Spleen (tissue), 13 donors: ENCODE measurements at places on chromosomes 4 and X. TPM values are rescaled to one million over a fixed set of nuclear protein-coding genes. Genes with fewer than 3 reads are reported as not detected.

The PLS3 gene
- polyA plus RNA-seq: 23.7 TPM

The IL1RAPL1 gene
- not detected for polyA plus RNA-seq

- no peak overlapping the region for H3K4me3 ChIP-seq
- H3K36me3 ChIP-seq: no peaks in the 10 kb centered on the region
- H3K27me3 ChIP-seq: no peaks in the 10 kb centered on the region
These were observed 1190.2 kb upstream of the AGA start for GRCh38 chr4:178632415-178632814.

GRCh38 chr4:153684971-153685371 is 891 bp downstream of the TLR2 start:
- peak overlapping the region; percentile 95 for H3K27ac ChIP-seq
- no peaks in the 10 kb centered on the region for H3K36me3 ChIP-seq
- H3K27me3 ChIP-seq: peaks cover 15% of the 10 kb centered on the region
- no peak for DNase-seq
- H3K4me1 ChIP-seq: peaks cover 29% of the 10 kb centered on the region
- peak overlapping the region; percentile 71 for H3K4me3 ChIP-seq

DNA sequence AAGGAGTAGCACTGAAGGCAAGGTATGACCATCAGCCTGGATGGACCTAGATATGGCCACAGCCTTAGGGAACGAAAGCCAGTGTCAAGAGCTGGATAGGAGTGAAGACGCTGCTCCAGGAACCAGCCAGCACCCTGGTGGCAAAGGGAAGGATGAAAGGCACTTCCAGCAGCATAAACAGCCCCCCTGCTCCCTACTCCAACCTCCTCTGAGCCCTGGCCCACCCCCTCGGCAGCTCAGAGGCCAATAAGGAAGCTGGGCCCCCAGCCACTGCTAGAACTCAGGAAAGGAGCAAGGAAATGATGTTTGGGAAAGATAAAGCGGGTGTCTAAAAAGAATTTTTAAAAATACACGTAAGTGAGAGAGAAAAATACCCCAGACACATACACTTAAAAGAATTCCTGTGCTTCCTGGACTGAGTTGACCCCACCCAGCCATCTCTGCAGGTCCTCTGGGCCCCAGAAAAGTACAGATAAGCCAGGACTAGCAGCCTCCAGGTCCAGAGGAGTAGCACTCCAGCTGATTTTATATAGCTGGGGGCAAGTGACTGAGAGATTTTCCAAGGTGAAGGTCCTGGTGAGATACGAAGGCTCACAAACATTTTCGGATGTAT is 170.4 kb downstream of the SHROOM4 start:
- no peaks in the 10 kb centered on the region for H3K36me3 ChIP-seq
- DNase-seq: no peak
- no peak overlapping the region for H3K4me3 ChIP-seq
- no peaks in the 10 kb centered on the region for H3K27me3 ChIP-seq
- no peaks in the 10 kb centered on the region for H3K4me1 ChIP-seq
- H3K27ac ChIP-seq: no peak overlapping the region

DNA sequence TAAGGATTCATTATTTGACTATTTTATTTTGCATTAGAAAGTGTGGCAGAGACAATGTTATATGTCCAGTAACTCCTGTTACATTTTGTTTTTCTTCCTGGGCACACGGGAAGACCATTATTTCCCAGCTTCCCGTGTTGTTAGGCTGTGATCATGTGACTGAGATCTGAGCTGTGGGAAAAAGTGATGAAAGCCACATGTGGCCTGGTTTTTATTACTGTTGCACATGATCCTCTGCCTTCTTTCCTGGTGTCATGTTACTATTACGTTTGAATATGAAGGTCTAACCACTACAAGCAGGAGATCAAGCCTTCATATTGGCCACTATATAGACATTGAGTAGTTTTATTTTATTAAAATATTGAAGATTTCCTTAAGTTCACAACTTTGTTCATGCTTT is 28.2 kb upstream of the MID1 start:
- H3K36me3 ChIP-seq: no peaks in the 10 kb centered on the region
- H3K4me3 ChIP-seq: no peak overlapping the region
- H3K4me1 ChIP-seq: no peaks in the 10 kb centered on the region
- no peak overlapping the region for H3K27ac ChIP-seq
- no peaks in the 10 kb centered on the region for H3K27me3 ChIP-seq

The NPY2R gene
- polyA plus RNA-seq: 0.02 TPM

- no peaks in the 10 kb centered on the region for H3K27me3 ChIP-seq
- H3K27ac ChIP-seq: no peak overlapping the region
- H3K4me1 ChIP-seq: no peaks in the 10 kb centered on the region
- peak; percentile 78 for DNase-seq
These were observed 193.0 kb downstream of the GPC3 start for GRCh38 chrX:133792198-133792953.

The ZAR1 gene
- not detected for polyA plus RNA-seq

The CT45A3 gene
- polyA plus RNA-seq: not detected

GRCh38 chrX:20906571-20906970 is 467.6 kb upstream of the CNKSR2 start:
- H3K4me3 ChIP-seq: no peak overlapping the region
- no peaks in the 10 kb centered on the region for H3K4me1 ChIP-seq
- no peaks in the 10 kb centered on the region for H3K36me3 ChIP-seq

The ASB9 gene
- 16.6 TPM for polyA plus RNA-seq

The EDA2R gene
- polyA plus RNA-seq: 0.29 TPM

DNA sequence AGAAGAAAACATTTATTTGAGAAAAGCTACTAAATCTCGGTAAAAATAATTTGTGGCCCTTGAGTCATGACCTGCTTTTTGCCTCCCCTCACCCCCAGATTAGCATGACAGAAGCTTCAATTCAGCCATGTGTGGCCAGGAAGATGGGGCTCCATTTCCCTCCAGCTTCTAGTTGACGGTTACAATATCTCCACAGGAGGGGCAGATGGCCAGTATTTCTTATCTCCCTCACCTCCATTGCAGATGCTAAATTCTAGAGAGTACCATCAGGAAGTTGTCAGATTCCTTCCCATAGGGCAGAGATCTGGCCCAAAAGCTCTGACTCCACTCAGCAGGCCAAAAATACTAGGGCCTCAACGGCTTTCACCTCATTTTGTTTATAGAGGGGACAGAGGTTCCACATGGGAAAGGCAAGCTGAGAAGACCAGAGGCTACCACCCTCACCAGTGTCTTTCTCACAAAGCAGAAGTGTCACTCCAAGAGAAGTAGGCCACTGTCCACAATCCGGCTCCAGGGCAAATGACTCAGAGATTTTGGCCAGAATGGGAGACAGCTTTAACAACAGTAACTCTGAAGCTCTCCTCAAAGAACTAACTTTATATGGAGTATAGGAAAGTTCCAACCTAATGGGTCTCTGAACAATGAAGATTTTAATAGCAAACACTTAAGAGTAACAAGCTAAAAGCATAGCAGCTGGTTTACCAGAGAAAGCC is 108.3 kb downstream of the TBC1D19 start:
- H3K4me1 ChIP-seq: no peaks in the 10 kb centered on the region
- no peaks in the 10 kb centered on the region for H3K27me3 ChIP-seq
- H3K4me3 ChIP-seq: no peak overlapping the region
- H3K36me3 ChIP-seq: no peaks in the 10 kb centered on the region

GRCh38 chr4:24472514-24473308 is 111.6 kb downstream of the DHX15 start:
- DNase-seq: peak; percentile 86
- H3K27me3 ChIP-seq: peaks cover 53% of the 10 kb centered on the region
- H3K4me1 ChIP-seq: peaks cover 19% of the 10 kb centered on the region

The ACE2 gene
- polyA plus RNA-seq: 0.03 TPM

DNA sequence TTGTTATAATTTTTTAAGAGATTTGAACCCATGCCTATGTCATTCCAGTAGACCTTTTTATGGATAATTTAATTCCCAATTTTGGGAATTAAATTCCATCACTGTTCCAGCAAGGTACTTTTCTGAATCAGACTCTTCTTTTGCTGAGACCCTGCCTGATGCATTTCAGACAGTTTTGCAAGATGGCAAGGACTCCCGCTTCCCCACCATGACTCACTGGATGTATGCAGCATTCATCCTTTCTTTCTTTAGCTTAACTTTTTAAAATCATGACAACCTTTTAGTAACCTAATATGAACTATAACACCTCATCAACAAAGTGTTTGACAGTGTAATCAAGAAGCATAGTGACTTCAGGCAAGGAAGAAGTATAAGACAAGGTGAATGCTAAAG is 178.1 kb upstream of the LEF1 start:
- no peaks in the 10 kb centered on the region for H3K27me3 ChIP-seq
- no peak for DNase-seq
- no peak overlapping the region for H3K4me3 ChIP-seq
- no peaks in the 10 kb centered on the region for H3K4me1 ChIP-seq
- no peaks in the 10 kb centered on the region for H3K36me3 ChIP-seq
- H3K27ac ChIP-seq: no peak overlapping the region

DNA sequence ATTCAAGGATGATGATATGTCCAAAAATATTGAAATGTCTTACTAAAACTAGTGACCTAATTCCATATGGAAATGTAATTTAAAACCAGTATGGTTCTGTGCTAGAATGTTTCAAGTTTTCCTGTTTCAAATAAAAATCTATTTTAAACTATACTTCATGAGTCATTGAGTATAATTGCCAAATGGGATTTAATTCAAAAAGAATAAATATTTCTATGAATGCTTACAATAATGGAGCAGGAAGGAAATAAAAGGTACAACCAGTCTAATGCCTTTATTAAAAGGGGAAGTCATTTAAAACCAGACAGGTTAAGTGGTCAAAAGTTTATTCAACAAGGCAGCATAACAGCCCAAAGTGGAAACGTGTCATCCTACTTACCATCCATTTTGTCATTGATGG is 2347.1 kb downstream of the PCDH7 start:
- no peak overlapping the region for H3K27ac ChIP-seq
- no peaks in the 10 kb centered on the region for H3K36me3 ChIP-seq
- no peak for DNase-seq
- no peak overlapping the region for H3K4me3 ChIP-seq
- H3K27me3 ChIP-seq: no peaks in the 10 kb centered on the region
- H3K4me1 ChIP-seq: no peaks in the 10 kb centered on the region

DNA sequence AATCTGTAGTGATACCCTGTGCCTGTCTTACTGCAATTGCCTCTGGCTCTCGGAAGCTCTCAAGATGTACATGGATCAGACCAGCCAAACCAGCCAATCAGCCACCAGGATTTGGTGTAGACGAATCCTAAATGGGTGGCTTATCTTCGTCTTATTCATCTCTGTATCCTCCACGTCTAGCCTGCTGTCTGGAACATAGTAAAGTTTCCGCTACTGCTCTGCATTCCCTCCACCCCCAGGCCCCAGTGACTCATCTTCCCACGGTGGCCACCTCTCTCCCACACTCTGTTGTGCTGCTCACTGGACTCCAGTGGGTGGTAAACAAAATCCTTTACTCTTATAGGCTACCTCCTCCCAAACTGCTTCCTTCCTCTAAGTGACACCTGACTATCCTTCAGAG is 37.8 kb downstream of the SEPTIN6 start:
- H3K36me3 ChIP-seq: no peaks in the 10 kb centered on the region
- H3K4me3 ChIP-seq: no peak overlapping the region
- DNase-seq: no peak
- H3K27ac ChIP-seq: peak overlapping the region; percentile 9

- no peaks in the 10 kb centered on the region for H3K27me3 ChIP-seq
- no peak overlapping the region for H3K27ac ChIP-seq
- peak; percentile 85 for DNase-seq
These were observed 1.8 kb downstream of the CCDC22 start for GRCh38 chrX:49237060-49237459.

DNA sequence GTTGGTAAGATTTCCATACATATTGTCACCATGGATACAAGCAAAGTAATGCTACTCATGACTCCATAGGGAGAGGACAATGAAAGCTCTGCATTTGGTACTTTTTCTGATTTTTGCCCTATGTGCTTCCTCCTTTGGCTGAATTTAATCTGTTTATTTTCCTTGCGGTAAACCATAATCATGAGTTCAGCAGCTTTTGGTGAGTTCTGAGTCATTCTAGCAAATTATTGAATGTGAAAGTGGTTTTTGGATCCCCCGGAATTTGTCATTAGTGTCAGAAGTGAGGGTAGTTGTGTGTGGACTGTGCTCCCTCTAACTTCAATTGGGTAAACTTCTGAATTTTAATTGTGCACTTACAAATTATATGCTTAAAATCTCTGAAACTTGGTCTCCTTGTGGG is 170.3 kb downstream of the MOSPD2 start:
- DNase-seq: no peak
- no peaks in the 10 kb centered on the region for H3K36me3 ChIP-seq
- H3K27ac ChIP-seq: no peak overlapping the region
- H3K4me1 ChIP-seq: no peaks in the 10 kb centered on the region

DNA sequence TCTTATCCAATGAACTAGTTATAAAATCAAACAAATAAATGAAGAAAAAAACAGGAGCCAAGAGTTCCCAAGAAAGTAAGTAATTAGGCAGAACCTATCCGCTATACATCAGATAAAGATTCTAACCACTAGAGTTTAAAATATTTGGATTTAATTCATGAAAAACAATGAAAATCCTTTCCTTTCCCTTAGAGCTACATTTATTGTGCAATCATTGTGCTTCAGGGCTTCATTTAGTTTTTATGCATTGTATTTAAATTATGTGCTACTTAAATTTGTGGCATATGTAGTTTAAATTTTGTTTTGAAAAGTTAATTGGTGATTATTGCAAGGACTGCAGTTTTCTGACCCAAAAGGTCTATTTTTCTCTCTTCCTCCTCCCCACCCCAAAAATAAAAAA is 17.9 kb downstream of the GNRHR start:
- no peaks in the 10 kb centered on the region for H3K27me3 ChIP-seq
- no peak for DNase-seq
- no peaks in the 10 kb centered on the region for H3K36me3 ChIP-seq
- H3K4me3 ChIP-seq: no peak overlapping the region
- no peaks in the 10 kb centered on the region for H3K4me1 ChIP-seq

The TMPRSS11F gene
- not detected for polyA plus RNA-seq

GRCh38 chr4:1808396-1808795 is 15.3 kb downstream of the FGFR3 start:
- H3K27ac ChIP-seq: no peak overlapping the region
- no peaks in the 10 kb centered on the region for H3K4me1 ChIP-seq
- H3K27me3 ChIP-seq: no peaks in the 10 kb centered on the region
- H3K4me3 ChIP-seq: no peak overlapping the region
- peaks cover 29% of the 10 kb centered on the region for H3K36me3 ChIP-seq

DNA sequence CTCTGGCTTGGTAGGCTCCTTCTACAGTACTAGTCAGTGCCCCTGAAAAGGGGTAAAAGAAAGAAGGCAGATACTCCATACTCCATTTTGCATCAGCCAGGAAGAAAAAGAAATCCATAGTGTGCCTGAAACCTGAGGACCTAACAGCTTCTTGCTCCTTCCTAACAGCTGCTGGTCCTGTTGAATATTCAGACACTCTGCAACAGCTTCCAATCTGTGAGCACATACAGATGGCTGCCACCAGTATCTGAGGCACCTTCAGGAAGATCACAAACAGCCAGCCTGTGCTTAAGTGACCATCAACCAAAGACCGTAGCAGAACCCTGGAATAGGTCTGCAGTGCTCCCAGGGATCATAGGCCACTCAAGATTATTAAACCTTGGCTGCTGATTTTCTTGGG is 4.3 kb downstream of the GIMD1 start:
- H3K4me3 ChIP-seq: no peak overlapping the region
- H3K27me3 ChIP-seq: peaks cover 2% of the 10 kb centered on the region
- H3K36me3 ChIP-seq: no peaks in the 10 kb centered on the region
- H3K4me1 ChIP-seq: no peaks in the 10 kb centered on the region
- no peak for DNase-seq

The NPFFR2 gene
- not detected for polyA plus RNA-seq

GRCh38 chr4:41927796-41928499 is 7.3 kb upstream of the TMEM33 start:
- H3K27ac ChIP-seq: no peak overlapping the region
- no peaks in the 10 kb centered on the region for H3K27me3 ChIP-seq
- no peaks in the 10 kb centered on the region for H3K4me1 ChIP-seq
- no peak overlapping the region for H3K4me3 ChIP-seq
